GM20000 (cell line): ENCODE measurements at places on chromosomes 5 and 9.

GRCh38 chr5:179232091-179232735, 113.0 kb downstream of the ADAMTS2 start:
- DNase-seq, result no peak

GRCh38 chr9:111938427-111938800, 41.8 kb downstream of the UGCG start:
- DNase-seq, result no peak

GRCh38 chr5:157912621-157913325, 53.8 kb upstream of the CLINT1 start:
- DNase-seq, result no peak

DNA sequence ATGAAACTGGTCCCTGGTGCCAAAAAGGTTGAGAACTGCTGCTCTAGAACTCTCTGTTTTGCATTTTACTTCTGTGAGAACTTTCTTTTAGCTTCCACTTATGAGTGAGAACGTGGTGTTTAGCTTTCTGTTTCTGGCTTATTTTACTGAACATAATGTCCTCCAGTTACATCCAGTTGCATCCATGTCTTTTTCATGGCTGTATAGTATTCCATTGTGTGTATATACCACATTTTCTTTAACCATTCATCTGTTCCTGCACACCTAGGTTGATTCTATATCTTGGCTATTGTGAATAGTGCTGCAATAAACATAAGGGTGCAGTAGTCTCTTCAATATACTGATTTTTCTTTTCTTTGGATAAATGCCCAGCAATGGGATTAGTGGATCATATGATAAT, 165.7 kb downstream of the NPR3 start:
- DNase-seq, result no peak

GRCh38 chr5:65066387-65067146, 297.8 kb downstream of the CWC27 start:
- peak; percentile 36 for DNase-seq

DNA sequence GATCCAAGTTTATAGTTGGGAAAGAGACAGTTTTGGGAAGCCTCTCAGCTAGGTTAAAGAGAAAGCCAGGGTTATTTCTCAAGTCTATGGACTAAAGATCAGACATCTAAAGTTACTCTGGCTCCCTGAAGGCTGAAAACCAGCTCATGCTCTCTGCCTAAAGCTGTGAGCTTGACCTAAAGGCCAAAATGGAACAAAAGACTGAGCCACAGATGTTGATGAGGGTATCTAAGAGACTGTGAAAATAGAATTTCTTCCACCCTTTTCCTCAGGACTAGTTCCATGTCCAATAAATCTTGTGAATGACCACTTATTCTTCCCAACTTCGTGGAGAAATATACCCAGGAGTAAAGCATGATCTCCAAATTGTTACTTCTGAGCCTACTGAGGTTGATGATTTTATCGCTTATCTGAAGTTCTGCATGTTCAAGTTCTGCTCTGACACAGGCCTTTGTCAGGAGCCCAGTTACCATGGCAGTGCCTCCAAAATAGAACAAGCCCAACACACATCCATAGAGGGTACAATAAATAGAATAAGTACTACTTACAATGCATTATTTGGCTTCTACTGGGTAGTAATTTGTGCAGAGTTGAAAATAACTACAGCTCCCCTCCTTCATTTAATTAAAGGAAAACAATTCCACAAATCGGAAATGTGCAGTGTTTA, 373.6 kb downstream of the NTRK2 start:
- no peak for DNase-seq

DNA sequence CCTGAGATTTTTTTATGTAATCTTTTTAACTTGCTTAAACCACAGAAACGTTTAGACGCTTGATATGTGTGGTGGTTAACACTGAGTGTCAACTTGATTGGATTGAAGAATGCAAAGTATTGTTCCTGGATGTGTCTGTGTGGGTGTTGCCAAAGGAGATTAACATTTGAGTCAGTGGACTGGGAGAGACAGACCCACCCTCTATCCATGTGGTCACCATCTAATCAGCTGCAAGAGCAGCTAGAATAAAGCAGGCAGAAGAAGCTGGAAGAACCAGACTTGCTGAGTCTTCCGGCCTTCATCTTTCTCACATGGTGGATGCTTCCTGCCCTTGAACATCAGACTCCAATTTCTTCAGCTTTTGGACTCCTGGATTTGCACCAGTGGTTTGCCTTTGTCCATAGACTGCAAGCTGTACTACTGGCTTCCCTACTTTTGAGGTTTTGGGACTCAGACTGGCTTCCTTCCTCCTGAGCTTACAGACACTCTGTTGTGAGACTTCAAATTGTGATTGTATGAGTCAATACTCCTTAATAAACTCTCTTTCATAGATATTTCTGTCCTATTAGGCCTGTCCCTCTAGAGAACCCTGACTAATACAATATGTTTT, 816.0 kb upstream of the CDH9 start:
- no peak for DNase-seq

- no peak for DNase-seq
Measured at GRCh38 chr9:107363516-107364152, 80.6 kb downstream of the RAD23B start.

GRCh38 chr5:149404746-149405549, 25.9 kb upstream of the IL17B start:
- no peak for DNase-seq

GRCh38 chr9:35333551-35333950, 156.4 kb upstream of the RUSC2 start:
- DNase-seq, result no peak

DNA sequence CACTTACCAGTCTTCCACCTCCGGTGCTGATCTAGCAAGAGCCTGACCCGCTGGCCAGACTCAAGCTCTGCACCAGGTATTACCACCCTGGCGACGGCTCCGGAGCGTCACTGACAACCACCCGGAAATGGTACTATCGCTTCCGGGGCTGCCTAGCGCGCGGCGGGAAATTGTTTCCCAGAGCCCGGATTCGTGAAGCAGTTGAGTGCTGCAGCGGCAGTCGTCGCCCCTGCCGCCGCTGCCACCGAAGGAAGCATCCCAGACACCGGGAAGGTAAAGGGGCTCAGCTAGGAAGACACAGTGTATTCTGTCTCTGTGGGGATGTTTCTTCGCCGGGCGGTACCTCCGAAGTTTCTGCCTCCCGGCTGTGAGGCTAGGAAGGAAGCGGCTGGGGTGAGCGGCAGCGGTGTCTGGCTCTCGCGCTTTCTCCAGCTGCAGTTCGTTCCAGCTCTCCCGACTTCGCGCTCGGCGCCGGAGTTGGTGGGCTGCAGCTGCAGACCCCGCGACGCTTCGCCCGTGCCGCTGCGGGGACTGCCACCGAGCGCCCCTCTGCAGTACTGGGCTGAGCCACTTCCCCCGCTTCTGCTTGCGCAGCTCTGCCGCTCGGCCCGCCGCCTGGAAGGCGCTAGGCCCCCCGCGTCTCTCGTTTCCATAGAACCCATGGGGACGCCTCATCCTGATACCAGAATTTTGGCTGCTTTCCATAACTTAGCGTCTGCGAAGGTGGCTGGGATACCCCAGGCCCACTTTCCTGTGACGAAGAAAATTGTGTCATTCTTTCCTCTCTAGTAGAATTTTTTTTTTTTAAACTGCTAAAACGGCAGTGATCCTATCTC, at the start of the genes KIAA0825 and SLF1:
KIAA0825 (minus strand) TSS at position 112 of the 836 bp plus-strand sequence. CDS start 81,478 bp downstream, outside the sequence.
SLF1 (plus strand) TSS at position 177 of the 836 bp plus-strand sequence. CDS start 10,142 bp downstream, outside the sequence.
- DNase-seq, result peak; percentile 86

- DNase-seq, result peak; percentile 19
Measured at GRCh38 chr5:35194635-35195471, 35.4 kb downstream of the PRLR start.

DNA sequence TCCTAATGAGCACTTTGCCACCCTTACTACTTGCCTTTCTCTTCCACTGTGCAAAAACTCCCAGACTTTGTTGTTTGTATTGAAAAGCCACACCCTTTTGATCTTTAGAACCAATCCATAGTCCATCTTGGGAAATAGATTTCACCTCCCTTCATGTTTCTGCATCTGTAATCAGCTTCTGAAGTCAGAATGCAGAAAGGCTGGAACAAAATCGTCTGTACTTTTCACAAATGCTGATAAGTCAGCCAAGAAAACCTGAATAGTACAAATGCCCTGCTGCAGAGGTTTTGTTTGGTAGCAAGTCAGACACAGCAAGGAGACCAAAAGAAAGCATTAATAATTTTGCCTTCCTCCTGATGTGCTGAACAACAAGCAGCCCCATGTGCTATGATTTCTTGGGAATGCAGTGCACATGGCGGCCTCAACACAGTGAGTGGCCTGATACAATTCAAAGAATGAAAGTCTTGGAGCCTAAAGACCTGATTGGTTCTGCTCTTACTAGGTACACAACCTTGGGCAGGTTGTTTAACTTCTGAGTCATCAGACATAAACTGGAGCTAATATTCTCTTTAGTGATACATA, 59.2 kb upstream of the STK32A start:
- DNase-seq, result no peak

DNA sequence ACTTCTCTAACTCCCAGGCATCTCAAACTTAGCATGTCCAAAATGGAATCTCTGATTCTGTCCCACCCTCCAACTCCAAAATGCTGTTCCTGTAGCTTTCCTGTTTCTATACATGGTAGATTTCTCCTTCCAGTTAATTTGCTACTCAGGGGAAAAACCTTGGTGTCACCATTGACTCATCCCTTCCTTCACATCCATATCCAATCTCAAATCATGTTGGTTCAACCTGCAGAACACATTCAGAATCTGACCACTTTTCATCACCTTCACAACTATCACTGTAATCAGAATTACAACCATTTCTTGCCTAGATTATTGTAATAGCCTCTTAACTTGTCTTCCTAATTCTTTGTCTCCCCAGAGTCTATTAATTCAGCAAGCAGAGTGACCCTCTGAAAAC, 10.8 kb downstream of the RIOK2 start:
- DNase-seq, result no peak

- no peak for DNase-seq
Measured at GRCh38 chr5:36491856-36492255, 114.5 kb upstream of the SLC1A3 start.

- DNase-seq, result no peak
Measured at GRCh38 chr9:135198144-135198543, 110.7 kb downstream of the OLFM1 start.

GRCh38 chr9:89518466-89519365, 20.8 kb upstream of the SEMA4D start:
- no peak for DNase-seq

GRCh38 chr5:146151970-146152369, 30.5 kb downstream of the LARS1 start:
- no peak for DNase-seq

DNA sequence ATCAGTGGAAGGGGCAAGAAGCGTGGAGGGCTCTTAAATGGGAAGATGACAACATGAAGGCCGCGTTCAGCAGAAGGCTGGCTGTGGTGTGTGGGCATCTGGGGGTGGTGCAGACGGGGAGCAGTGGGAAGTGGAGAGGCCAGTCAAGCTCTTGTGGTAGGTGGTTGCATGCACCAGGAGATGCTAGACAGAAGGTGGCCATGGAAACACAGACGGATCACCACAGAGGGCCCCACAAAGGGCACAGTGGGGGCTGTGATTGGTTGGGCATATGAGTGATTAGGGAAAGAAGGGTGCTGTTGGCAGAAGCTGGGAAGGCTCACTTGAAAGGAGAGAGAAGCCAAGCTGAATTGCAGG, 14.7 kb downstream of the MTMR12 start:
- DNase-seq, result no peak

GRCh38 chr9:92952906-92953610, 5.7 kb downstream of the FGD3 start:
- DNase-seq, result no peak

DNA sequence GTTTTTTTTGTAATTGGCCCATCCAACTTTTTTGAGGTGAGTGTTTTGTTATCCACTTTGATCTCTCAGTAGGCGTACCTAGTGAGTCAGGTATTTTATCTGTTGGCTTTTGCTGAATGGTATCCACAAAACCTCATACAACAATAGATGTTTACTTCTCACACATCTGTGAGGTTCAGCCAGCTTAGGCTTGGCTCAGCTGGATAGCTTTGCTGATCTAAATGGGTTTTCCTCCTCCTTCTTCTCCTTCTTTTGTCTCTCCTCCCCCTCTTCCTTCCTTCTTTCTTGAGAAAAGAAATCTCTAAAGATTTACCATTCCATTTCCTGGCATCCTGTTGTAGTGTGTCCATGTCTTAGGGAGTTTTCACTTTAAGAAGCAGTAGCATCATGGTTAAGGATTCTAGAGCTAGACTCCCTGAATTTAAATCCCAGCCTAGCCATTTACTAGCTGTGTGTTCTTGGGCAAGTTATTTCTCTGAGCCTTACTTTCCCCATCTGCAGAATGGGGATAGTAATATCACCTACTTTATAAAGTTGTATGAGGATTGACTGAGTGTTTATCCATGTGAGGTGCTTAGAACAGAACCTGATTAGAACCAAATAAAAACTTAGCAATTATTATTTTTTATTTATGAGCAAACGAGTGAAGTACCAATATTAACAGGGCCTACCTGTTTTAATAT, 126.3 kb downstream of the ARHGAP26 start:
- DNase-seq, result no peak
